Stimulated activated CD8-positive, alpha-beta memory T cell treated with anti-CD3 and anti-CD28 coated beads, Interleukin-12 subunit alpha, Interleukin-12 subunit beta, amount 100 ng/mL, for 4 hours (primary cell): ENCODE measurements at places on chromosomes 4 and X.

DNA sequence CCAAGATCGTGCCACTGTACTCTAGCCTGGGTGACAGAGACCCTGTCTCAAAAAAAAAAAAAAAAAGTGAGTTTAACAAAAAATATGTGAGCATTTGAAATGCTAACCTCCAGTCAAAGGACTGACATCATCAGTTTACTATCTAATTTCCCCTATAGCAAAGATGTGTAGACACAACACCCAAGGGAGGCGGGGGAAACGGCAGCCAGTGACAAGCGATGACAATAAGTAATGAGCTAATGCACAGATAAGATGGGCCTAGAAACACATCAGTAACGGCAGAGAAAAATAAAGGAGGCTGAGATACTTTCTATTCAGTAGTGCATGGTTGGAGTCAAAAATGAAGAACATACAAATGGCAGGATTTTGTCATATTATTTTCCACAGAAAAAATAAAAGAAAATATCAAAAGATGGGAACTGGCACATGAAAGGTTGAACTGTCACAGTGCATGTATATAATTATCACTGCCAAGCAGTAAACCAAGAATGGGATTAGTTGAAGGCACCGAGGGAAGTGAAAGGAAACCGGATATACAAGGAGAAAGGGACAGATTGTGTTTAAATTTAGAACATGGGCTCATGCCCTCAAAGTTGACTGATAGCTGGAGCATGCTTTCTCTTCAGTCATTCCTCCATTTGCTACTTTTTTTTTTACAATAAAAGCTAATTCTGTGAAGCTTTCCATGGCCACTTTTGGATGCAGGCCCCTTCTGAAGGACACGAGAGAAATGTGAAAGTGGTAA, 41.8 kb downstream of the IGFBP7 start:
- no peak for DNase-seq

- DNase-seq = no peak
Measured at GRCh38 chr4:47462799-47463234, 685 bp downstream of the COMMD8 start.

GRCh38 chr4:3911252-3911856, 145.2 kb downstream of the ADRA2C start:
- DNase-seq = no peak

DNA sequence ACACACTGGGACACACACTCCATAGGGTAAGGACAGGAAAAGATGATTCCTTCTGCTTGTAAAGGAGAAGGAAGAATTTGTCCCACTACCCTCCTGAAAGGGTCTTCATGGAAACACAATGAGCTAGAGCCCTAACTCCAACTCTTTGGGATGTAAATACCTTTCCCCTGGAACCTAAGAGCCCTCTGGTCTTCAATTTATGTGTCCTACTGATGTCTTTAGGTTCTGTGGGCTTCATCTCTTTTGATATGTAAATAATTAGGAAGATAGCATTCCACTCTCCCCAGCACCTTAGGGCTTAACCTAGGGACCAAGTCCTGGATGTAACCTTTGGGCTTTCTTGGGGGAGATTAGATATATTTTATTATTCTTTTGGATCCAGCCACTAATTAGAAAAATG, 38.3 kb downstream of the PF4 start:
- no peak for DNase-seq

DNA sequence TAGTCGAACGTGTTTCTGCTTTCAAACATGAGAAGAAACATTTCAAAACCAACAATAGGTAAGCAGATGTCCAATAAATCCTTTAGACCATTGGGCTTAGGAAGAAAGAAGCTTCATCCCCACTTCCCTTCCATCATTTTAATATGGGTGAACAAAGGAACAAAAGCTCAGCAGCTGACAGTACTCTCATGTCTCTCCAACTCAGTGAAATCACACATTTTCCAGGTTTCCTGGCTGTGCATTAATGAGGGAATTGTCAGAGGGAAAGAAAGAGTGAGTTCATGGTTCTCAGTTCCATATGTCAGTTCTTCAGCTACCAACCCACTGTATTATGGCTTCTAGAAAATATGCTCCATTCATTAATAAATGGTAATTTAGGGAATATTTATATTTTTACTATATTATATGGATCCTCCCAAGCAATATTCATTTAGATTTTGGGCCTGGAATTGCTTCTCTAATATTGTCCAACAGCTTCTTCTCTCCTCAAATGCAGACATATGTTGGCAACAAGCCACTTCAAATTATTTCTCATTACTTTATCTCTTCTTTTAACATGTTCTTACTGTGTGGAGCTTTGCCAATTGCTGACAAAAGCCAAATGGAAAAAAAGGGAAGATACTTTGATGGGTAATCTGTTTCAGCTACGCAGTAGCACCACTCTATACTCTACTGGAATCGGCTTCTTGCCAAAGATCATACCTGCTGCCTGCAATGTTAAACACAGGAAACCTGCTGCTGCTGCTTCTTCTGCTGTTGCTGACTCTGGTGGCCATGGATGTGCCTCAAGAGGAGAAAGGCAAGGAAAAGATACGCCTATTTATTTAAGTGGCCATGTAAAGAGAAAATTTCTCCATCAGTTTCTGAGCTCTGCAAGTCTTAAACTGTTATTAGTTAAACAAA, 1757.6 kb downstream of the ARAP2 start:
- DNase-seq = no peak

- DNase-seq = no peak
Measured at GRCh38 chrX:49106930-49107329, 16.6 kb downstream of the GPKOW start.

- no peak for DNase-seq
Measured at GRCh38 chr4:123640824-123641223, 244.2 kb downstream of the SPRY1 start.

DNA sequence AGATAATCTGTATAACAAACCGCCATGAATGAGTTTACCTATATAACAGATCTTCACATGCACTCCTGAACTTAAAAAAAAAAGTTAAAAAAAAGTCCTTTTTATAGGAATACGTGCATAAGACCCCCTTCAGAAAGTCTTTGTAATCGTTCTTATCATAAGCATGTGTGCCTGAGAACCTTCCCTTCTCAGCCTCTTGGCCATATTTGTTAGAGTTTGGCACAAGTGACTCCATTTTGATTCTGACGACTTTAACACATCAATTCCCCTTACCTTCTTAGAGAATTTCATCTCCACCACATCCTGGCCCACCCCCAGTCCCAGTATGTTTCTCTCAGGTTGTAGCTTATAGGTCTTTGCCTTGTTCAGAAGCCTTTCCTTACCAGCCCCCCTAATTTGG, 16.0 kb upstream of the ANXA5 start:
- DNase-seq = no peak

- no peak for DNase-seq
Measured at GRCh38 chrX:68079961-68080360, 353.3 kb downstream of the OPHN1 start.

- DNase-seq = no peak
Measured at GRCh38 chr4:98657531-98658286, 702 bp downstream of the TSPAN5 start.

GRCh38 chrX:101108284-101108683, 10.3 kb downstream of the CENPI start:
- DNase-seq = no peak

DNA sequence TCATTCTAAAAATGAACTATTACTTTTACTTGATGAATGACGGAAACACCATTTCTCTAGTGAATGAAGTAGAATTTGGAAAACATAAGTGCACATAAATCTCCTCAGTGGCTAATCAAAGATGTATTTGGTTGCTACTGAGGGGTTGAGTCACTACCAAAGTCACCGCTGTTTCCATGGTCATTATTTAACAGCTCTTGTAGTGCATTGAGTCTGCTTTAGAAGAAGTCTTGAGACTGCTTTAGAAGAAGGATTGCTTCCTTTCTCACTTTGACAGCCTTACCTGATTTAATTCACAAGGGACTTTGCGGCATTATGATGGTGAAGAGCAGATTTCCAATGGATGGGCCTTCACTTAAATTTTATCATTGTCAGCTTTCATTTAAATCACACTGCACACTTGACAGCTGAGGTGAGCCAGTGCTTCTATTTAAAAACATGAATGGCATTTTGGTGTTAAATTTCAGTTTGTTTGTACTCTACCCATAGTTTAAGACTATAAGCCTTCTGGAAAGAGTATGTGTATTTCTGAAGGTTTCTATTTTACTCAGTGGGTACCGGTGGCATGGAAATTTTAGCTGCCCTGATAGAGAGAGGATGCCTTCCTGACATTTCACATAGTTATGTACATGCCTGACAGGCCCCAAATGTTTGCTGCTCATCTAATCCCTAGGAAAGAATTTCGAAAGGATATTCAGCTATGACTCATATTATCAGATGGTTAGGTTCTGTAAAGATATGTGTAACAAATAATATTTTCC, 9.5 kb downstream of the ASB5 start:
- no peak for DNase-seq

- no peak for DNase-seq
Measured at GRCh38 chrX:19842542-19842941, 44.9 kb downstream of the SH3KBP1 start.
